ENCODE measurements at places on chromosomes 5 and 9.

GRCh38 chr5:124277767-124278545 lies 468.5 kb downstream of the ZNF608 start:
- DNase-seq, result no peak

DNA sequence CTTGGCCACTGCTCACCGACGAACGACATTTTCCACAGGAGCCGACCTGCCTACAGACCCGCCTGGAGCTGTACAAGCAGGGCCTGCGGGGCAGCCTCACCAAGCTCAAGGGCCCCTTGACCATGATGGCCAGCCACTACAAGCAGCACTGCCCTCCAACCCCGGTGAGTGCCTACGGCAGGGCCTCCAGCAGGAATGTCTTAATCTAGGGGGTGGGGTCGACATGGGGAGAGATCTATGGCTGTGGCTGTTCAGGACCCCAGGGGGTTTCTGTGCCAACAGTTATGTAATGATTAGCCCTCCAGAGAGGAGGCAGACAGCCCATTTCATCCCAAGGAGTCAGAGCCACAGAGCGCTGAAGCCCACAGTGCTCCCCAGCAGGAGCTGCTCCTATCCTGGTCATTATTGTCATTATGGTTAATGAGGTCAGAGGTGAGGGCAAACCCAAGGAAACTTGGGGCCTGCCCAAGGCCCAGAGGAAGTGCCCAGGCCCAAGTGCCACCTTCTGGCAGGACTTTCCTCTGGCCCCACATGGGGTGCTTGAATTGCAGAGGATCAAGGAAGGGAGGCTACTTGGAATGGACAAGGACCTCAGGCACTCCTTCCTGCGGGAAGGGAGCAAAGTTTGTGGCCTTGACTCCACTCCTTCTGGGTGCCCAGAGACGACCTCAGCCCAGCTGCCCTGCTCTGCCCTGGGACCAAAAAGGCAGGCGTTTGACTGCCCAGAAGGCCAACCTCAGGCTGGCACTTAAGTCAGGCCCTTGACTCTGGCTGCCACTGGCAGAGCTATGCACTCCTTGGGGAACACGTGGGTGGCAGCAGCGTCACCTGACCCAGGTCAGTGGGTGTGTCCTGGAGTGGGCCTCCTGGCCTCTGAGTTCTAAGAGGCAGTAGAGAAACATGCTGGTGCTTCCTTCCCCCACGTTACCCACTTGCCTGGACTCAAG lies 1.5 kb downstream of the CSF2 start:
- no peak for DNase-seq

DNA sequence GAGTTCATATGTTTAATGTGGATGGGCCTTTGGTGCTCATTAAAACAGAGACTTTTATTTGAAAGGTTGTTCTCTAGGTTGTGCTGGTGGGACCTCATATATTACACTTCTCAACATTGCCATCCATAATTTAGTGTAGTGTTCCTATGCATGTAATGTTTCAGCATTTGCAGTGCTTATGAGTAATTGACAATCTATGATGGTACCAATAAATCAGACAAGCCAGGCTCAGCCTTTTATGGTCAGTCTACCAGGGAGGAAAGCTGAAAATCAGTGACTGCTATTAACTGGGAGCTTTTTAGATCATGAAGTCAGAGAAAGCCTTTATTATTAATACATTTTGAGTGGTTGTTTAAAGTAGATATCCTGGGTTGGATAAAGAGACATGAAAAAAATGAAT lies 120.1 kb upstream of the SLC28A3 start:
- no peak for DNase-seq

DNA sequence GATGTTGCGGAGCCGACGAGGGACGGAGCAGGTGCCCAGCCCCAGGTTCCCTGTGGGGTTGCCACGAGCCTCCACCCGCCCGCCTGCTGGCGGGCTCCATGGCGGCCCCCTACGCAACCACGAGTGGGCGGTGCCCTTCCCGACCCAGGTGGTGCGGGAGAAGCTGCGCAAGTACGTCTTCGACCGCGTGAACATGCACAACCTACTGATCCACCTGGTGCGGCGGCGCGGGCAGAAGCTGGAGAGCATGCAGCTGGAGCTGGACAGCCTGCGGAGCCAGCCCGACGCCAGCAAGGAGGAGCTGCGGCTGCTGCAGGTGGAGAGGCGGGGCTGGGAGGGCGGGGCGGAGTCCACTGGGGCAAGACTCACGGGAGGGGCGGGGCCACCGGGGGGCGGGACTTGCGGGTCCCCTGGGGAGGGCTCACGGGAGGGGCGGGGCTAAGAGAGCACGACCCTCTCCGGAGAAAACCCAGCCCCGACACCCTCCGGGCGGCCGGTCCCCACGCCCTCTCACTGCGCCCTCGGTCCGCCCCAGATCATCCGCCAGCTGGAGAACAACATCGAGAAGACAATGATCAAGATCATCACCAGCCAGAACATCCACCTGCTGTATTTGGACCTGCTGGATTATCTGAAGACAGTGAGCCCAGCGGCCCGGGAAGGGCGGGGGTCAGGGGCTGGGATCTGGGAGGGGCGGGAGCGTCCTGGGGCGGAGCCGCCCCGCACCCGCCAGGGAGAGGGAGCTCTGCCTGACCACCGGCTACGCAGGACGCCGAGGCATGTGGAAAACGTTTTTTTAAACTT lies 3.9 kb downstream of the CCDC183 start:
- DNase-seq, result peak; percentile 87

GRCh38 chr5:6029811-6030271 lies 348.5 kb downstream of the MED10 start:
- no peak for DNase-seq

- no peak for DNase-seq
Measured at GRCh38 chr9:14323083-14323971, 9.4 kb upstream of the NFIB start.

DNA sequence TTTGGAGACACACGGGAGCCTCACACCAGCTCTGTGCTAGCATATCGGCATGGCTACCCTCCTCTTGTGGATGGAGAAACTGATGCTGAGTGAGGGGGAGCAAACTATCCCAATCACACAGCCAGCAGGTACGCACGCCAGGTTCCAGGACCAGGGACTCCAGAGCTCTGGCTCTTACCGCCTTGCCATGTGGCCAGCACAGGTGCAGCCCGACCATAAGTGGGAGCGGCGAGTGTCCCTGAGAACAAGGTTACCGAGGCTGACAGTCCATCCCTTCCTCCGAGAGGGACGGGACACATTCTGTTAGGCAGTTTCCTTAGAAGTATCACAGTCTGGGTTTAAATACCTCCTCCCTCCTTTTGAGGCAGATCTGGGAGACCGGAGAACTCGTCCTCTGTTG lies 86.0 kb downstream of the PAX5 start:
- DNase-seq, result no peak

- no peak for DNase-seq
Measured at GRCh38 chr9:16705111-16705604, 165.3 kb downstream of the BNC2 start.

DNA sequence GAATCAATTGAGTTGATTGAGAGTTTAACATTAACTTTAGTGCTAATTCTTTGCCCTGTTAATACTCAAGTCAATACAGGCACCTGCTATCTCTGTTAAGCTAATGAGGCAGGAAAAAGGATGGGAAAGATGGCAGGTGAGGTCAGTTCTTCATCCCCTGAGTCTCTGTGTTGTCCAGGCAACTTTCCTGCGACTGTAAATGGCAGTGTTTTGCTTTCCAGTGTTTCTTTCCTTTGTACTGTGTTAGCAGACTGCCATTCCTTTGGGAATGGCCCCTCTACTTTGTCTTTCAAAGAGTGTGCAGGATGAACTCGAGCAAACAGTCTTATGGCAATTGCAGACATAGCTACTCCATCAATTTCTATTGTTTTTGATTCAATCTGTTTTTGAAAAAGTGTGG lies 202.2 kb upstream of the VLDLR start:
- no peak for DNase-seq

DNA sequence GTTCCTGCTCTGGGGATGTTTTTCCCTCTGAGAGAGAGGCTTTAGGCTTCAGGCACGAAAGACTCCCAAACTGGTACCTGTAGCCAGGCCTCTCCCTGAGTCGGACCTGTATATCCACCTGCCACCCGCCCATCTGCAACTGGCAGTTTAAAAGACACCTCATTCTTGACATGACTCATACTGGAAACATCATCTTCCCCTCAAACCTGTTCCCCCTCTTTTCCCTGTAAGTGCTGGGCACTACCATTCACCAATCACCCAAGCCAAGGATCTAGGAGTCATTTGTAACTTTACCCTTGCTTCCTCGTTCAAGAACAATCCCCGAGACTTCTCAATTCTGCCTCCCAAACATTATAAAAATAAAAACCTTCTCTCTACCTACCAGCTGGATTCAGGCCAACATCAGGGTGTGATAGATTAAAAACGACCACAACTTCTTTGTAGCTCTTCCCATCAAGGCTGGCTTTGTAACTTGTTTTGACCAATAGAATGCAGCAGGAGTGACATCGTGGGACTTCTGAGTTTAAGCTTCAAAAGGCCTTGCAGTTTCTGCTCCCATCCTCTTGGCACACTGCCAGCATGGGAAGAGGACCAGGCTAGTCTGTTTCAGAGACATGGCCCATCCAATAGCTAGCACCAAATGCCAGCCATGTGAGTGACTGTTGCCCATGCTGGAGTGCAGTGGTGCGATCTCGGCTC lies 1.8 kb upstream of the WDR31 start:
- DNase-seq, result no peak

DNA sequence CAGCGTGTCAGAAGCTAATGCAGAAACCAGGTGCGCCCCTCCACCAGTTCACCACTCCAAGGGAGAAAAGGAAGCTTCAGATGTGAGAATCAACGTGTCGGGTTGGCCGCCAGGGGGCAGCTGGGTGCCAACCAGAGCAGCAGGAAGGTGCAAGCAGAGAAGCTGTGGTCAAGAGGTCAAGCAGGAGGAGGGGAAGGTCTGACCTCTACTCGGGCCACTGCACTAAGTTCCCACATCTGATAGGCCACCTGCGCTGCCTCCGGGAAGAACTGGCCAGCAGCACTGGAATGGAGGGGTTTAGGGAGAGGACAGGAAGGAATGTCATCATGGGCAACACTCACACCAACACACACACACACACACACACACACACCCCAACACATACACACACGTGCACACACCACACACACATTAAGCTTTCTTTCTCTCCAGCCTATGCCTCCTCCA lies 31.4 kb downstream of the ANXA6 start:
- DNase-seq, result peak; percentile 40

- DNase-seq, result no peak
Measured at GRCh38 chr9:95587021-95587964, 70.5 kb upstream of the PTCH1 start.

DNA sequence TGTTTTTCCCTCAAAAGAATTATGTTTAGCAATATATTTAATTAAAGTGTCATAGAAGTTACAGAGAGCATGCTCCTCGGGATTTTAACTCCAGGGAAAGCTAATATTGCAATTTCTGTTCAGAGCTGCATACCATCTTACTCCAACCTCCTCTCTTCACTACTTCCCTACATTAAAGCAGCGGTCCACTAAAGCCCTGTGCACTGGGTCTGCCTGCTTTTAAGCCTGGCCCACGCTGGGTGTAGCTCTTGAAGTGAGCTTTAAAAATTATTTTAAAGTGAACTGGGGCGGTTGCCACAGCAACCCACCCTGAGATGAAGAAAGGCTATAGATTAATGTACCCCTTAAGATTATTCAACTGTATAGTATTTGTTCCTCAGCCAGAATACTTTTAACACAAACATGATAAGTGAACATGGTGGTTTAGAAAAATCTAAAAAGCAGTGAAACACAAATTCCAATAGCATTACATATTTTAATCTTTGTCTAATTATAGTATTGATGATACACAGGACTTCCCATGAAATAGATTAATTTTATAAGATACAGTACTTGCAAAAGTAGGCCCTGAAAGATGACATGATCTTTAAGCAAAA lies 3.9 kb upstream of the MEF2C start:
- no peak for DNase-seq

GRCh38 chr5:143561219-143561618 lies 157.7 kb upstream of the NR3C1 start:
- no peak for DNase-seq

GRCh38 chr9:102507044-102507687 lies 488.0 kb upstream of the CYLC2 start:
- DNase-seq, result no peak

DNA sequence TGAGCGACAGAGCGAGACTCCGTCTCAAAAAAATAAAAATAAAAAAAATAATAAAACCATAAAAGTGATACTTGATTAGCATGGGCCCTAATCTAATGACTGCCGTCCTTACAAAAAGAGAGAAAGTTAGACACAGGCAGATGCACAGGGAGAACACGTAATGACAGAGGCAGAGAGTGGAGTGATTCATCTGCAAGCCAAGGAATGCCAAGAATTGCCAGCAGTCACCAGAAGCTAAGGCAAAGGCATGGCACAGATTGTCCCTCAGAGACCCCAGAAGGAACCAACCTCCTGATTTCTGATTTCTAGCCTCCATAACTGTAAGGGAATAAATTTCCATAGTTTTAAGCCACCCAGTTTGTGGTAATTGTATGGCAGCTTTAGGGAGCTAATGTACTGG lies 79.6 kb upstream of the FREM1 start:
- no peak for DNase-seq

DNA sequence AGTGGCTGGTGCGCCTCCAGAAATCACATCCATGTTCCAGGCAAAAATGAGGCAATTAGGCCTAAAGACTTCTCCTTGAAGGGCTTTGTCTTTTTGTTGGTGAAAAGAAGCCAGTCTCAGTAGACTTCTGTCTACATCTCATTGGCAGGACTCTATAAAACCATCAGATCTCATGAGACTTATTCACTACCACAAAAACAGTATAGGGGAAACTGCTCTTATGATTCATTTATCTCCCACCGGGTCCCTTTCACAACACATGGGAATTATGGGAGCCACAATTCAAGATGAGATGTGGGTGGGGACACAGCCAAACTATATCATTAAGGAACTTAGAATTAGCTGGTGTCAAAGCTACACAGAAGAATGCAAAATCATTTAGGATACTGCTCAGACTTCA lies 77.7 kb upstream of the SNX2 start:
- no peak for DNase-seq

DNA sequence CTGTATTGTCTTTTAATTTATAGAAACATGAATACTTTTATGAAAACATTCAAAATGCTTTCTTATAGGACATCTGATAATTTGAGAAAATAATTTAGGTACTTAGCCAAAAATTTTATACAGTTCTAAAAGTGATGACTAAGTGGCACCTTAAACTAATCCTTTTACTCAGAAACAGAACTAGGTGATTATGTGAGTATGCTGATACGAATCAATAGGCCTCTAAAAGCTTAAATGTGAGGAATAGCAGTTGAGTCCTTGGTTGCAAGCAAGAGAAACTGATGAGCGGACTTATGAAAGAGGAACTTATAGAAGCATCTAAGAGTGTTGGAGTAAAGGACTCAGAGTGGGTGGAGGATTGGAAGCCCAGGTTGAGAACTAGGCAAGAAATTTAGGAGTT lies 26.4 kb downstream of the ANXA1 start:
- DNase-seq, result no peak

GRCh38 chr9:127973169-127974000 lies 7.4 kb downstream of the EEIG1 start:
- DNase-seq, result no peak
